Bone marrow (tissue), 2 donors: ENCODE measurements at places on chromosomes 6 and 20.
A peak's percentile ranks its signal among the peaks of the same experiment; 100 is the strongest.

GRCh38 chr6:149324428-149324827, 6.9 kb downstream of the TAB2 start:
- no peak for DNase-seq

- DNase-seq = no peak
These were observed 95.0 kb downstream of the CDH26 start for GRCh38 chr20:60053125-60053817.

GRCh38 chr6:25946631-25947030, 16.0 kb upstream of the TRIM38 start:
- DNase-seq = no peak

DNA sequence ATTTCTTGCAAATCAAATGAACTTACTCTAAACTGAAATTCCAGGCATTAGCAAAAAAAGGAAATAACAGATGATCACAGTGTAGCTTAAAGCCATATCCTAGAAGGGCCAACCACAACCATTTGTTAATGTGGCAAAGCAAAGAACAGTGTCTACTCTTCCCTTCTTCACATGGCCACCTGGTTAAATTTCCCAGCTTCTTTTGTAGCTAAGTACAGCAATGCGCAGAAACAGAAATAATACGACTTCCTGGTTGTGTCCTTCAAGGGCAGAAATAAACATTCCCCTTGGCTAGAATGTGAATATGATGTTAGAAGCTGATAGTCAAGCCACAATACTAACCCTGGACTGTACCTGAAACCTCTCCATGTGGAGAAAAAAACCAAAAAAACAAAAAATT, 9.6 kb downstream of the SNX3 start:
- no peak for DNase-seq

DNA sequence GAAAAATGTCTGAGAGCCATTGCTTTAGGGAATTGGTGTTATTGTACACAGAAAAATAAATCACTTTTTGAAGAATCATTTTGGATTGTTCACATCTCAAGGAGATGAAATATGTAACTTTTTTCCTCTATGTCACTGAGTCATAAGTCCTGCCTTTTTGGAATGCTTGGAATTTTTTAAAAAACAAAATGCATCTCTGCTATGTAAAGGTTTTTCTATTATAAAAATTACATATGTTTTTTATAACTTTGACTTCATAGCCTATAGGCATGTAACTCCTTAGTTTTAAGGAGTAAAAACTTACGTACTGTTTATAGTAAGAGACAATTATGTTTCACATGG, 8.7 kb downstream of the RNF144B start:
- no peak for DNase-seq

DNA sequence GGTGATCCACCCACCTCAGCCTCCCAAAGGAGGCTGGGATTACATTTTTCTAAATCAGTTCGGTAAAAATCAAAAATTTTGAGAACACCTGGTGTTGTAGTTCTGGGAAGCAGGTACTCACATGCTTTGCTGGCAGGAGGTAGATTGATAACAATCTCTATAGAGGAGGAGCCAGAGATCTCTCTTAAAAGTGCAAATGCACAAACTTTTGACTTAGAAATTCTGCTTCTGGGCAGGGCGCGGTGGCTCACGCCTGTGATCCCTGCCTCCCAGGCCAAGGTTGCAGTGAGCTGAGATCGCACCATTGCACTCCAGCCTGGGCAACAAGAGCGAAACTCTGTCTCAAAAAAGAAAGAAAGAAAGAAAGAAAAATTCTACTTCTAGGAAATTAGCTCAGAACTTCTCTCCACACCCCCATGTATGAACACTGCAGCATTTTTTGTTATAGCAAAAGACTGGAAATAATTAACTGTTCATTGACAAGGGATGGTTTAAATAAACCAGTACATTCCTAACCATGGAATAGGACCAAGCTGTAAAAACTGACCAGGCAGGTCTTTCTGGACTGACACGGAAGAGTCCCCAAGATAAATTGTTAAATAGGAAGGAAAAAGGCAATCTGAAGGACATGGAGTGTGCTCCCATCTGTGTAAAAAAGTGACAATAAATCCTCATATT, 14.4 kb upstream of the TRIB3 start:
- DNase-seq = no peak

DNA sequence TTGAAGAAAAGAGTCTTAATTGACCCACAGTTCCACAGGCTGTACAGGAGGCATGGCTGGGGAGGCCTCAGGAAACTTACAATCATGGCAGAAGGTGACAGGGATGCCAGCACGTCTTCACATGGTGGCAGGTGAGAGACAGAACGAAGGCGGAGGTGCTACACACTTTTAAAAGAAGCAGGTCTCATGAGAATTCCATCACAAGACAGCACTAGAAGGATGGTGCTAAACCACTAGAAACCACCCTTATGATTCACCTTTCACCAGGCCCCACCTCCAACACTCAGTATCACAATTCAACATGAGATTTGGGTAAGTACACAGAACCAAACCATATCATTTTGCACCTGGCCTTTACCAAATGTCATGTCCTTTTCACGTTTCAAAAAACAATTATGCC, 20.9 kb downstream of the TAGAP start:
- DNase-seq = no peak

- DNase-seq = no peak
These were observed 1.1 kb upstream of the BEND6 start for GRCh38 chr6:56953597-56954402.

GRCh38 chr6:148892247-148892646, 145.4 kb downstream of the UST start:
- no peak for DNase-seq

- peak; percentile 34 for DNase-seq
These were observed 92.7 kb upstream of the SIRPA start for GRCh38 chr20:1802385-1803060.

DNA sequence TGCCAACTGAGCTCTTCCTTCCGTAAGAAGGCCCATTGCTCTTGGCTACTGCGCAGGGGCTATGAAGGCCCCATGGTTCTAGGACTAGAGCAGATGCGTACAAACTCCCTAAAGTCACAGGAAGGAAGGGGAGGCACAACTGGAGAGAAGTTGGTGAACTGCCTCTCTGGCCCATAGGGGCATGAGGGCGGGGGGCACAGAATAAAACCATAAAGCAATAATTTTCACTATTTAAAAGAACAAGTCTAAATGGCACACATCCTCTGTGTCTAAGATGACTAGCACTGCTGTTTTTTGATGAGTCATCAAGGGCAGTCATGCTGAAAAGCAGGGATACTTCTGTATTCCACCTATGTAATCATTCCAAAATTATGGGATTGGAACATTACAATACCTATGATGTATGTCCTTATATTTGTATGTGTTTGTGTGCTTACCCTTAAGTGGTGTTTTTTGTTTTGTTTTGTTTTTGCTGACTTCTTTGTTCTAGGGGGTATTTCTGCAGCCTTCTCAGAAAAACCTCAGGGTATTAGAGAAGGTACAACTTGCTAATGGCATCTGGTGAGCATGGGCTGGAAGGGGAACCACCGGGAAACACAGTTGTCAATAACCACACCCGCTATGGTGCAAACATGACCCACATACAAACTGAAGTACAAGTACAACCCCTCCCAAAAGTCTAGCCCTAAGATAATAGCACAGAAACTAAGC, 36.9 kb downstream of the B4GALT5 start:
- no peak for DNase-seq

GRCh38 chr6:120735641-120736040, 598.6 kb downstream of the TBC1D32 start:
- DNase-seq = no peak
